ENCODE measurements at places on chromosomes 1 and 21. TPM values are rescaled to one million over a fixed set of nuclear protein-coding genes. Genes with fewer than 3 reads are reported as not detected.

The TSPEAR gene
- total RNA-seq = not detected

The GSTM1 gene
- 23.8 TPM for total RNA-seq

The NUP210L gene
- total RNA-seq = 0.48 TPM

The RCAN1 gene
- 90.5 TPM for total RNA-seq

The C2CD4D gene
- not detected for total RNA-seq

The KPRP gene
- 1.7 TPM for total RNA-seq

The MCOLN3 gene
- total RNA-seq = 2.6 TPM

The RGS1 gene
- 84.7 TPM for total RNA-seq

The OR2G6 gene
- total RNA-seq = 2.2 TPM

The S100B gene
- not detected for total RNA-seq

The DSCAM gene
- total RNA-seq = 0.24 TPM

The GLIS1 gene
- total RNA-seq = 1.4 TPM

The HMGCL gene
- 57.8 TPM for total RNA-seq

The BTBD19 gene
- total RNA-seq = 10.1 TPM

The OR6N1 gene
- total RNA-seq = 2.2 TPM

The DIO1 gene
- not detected for total RNA-seq

The TESK2 gene
- 6.0 TPM for total RNA-seq

The HUNK gene
- 3.1 TPM for total RNA-seq

The KIF17 gene
- not detected for total RNA-seq

The CHI3L1 gene
- 5.8 TPM for total RNA-seq
